Hematopoietic multipotent progenitor cell treated with erythropoietin and hydrocortisone succinate and interleukin-3 and kit ligand, for 17 days (in vitro differentiated cells): ENCODE measurements at places on chromosomes 16 and 17.
A peak's percentile ranks its signal among the peaks of the same experiment; 100 is the strongest.

DNA sequence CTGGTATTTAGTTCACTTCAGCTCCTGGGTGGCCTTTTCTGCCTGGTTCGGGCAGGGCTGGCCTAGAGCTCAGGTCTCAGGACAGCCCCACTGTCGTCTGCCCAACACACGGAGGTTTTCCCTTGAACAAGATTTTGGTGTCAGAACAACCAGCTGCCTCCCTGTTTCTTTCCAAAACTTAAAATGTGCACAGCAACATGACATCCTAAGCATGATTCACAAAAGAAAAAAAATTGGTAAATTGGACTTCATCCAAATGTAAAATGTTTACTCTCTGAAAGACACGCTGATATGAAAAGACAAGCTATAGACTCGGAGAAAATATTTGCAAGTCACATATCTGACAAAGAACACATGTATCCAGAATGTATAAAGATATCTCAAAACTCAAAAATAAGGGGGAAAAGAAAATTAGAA, 197.8 kb upstream of the CHMP6 start:
- peak; percentile 67 for DNase-seq

- DNase-seq, result no peak
These were observed 105.4 kb upstream of the RBFOX1 start for GRCh38 chr16:7227229-7227721.

GRCh38 chr17:15289285-15290183, 24.4 kb upstream of the PMP22 start:
- no peak for DNase-seq

DNA sequence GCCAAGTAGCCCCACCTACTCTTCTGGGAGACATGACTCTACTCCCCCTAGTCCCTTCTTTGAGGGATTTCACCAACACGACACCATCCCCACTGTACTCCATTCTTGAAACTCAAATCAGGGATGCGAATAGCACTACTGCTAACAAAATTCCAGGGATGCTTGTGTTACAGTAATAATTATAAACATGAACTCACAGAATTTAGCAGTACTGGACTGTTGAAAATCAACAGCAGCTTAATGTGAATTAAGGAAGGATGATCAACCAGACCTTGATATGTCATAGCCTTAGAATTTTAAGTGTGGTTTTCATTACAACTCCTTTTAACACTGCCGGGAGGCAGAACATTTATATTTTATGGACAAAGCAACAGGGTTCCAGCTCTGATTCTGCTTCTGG, 37.9 kb downstream of the AMFR start:
- no peak for DNase-seq

DNA sequence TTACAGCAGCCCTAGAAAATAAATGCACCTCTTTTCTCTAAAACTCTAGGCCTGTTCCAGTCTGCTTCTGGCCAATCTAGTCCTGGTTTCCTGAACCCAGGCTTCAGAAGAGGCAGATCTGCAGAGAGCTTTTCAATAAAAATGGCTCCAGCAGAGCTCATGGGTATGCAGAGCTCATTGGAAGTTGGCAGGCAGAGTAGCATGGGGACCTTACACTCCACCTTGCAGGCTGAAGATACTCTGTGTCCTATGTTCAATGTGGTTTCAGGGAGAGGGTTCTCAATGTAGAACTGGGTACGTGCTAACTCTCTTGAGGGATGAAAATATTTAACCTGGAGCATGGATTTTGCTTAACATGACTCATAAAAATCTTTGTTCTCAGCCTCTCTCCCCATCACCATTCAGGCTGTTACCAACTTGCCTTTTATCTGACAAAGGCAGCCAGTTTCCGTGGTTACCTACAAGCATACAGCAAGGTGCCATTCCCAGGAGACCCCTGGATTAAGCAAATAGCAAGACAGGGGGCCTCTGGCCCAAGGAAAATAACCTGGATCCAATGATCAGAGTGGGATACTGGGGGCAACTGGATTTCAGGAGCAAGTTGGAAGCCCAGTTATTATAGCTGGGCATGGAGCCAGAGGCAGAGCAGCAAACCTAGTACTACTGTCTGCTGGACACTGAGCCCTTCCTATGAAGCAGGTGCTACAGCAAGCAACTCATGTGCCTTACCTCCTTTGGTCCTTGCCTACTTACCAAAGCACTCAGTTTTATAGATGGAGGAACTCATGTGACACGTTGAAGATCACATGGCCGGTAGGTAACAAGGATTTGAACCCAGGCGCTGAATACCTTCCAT, 98.2 kb upstream of the DHX40 start:
- no peak for DNase-seq

- DNase-seq, result no peak
These were observed at the start of gene CCL8 for GRCh38 chr17:34319039-34319483. Gene CCL8 (plus strand): TSS chr17:34319435. CDS start chr17:34319502, 67 bp downstream.

- DNase-seq, result peak; percentile 7
These were observed 4.6 kb downstream of the CNGB1 start for GRCh38 chr16:57966204-57966771.

GRCh38 chr17:27666831-27667560, 36.0 kb downstream of the LGALS9 start:
- DNase-seq, result no peak

GRCh38 chr16:72187551-72187950, 15.6 kb upstream of the PMFBP1 start:
- DNase-seq, result no peak

DNA sequence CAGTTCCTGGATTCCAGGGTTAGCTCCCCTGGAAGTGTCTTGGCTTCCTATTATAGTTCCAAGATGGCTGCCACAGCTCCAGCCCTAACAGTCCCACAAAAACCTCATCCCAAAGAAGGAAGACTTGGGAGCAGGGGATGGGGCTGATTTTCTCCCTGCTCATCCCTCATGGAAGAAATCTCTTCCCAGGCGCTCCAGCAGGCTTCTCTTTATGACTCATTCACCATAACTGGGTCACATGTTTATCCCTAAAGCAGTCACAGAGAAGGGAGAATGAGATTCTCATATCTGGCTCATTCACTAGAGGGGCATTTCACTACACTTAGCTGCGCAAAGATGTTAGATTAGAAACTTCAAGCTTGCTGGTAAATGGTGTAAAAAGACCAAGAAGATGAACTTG, 206.5 kb upstream of the IRX3 start:
- no peak for DNase-seq

GRCh38 chr17:16928406-16929034, 43.4 kb downstream of the TNFRSF13B start:
- DNase-seq, result no peak

DNA sequence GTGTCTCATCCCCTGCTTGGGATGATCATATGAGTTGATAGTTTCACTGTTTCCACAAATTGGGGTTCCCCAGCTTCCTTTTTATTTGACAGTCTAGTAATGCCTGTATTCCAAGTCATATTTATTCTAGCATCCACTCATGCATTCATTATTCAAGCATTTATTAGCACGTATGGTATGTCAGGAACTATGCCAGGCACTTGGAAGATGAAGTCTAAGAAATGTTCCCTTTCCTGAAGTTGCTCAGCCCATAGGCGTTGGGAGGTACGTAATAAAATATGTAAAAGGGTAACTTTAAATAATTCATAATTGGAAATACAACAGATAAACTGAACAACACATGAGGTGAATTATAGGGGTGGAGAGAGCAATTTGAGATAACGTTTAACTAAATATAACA, 338.0 kb upstream of the MAF start:
- DNase-seq, result no peak

- no peak for DNase-seq
These were observed 553 bp upstream of the CORO6 start for GRCh38 chr17:29623283-29623647.

DNA sequence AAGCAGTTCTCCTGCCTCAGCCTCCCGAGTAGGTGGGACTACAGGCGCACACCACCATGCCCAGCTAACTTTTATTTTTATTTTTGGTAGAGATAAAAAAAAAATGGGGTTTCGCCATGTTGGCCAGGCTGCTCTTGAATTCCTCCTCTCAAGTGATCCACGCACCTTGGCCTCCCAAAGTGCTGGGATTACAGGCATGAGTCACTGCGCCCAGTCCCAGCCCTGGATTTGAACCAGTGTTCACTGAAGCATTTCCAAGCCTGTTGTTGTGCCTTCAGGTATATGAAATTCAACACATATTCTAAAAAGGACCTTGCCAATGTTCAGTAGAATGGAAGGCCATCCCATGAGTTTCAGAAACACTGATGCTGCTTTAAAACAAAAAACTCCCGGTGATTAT, 165.3 kb downstream of the SLC39A11 start:
- DNase-seq, result no peak

DNA sequence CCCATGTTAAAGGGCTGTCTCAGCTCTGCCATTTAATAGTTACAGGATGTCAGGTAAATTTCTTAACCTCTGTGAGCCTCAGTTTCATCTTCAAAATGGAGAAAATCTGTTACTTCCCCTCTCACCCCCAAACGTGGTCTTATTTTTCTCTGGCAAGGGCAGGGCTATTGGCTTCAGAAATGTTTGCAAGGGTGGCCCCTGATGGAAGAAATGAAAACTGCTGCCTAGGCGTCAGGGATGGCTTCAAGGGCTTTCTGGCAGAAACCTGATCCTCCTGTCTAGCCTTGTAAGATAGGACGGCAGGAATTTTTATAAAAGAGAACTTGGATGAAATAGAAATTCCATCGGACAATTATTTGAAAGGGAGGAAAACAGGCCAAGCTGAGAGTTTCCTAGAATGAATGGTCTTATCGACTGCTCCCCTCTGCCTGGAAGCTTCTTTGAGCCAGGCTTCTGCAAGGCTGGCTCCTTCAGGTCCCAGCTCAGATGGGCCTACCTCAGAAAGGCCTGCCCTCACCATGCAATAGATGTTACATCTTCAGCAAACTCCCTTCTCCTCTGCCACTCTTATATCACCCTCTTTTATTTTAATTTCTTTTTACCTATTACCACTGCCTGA, 43.0 kb upstream of the TANGO6 start:
- DNase-seq, result peak; percentile 84

GRCh38 chr17:34862384-34862783, 98.9 kb downstream of the CCT6B start:
- no peak for DNase-seq

DNA sequence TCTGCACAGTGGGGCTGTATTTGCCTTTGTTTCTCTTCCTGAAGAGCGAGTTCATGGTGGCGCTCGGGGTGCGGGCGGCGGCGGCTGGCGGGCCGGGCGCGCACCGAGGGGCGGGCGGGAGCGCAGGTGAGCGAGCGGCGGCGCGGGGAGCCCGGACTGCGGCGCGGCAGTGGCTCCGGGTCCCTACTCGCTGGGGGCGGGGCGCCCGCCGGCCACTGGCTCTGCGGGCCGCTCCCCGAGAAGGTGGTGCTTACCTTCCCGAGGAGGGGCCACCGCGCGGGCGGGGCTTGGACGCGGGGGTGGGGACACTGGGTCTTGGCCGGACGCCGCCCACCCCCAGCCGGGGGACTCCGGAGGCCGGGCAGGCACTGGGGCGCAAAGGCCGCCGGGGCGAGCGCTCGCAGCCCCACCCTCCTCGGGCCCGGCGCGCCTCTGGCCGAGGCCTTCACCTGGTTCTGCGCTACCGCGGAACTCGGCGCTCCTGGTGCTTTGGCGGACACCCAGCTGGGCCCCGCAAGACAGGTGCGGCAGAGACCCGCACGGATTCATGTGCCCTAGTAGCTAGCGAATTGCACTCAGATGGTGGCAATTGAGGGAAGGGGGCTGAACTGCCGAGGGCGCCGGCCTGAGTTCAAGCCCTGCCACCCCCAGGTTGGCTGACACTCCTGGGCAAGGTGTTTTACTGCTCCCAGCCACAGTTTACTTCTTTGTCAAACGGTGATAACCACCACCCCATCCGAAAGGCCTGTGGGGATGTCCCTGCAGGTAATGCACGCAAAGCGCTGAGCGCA, at the start of gene PPL:
TSS of gene PPL (minus strand) at position 158 of the 791 bp plus-strand sequence. CDS start at position 55, 103 bp downstream.
- DNase-seq, result no peak

DNA sequence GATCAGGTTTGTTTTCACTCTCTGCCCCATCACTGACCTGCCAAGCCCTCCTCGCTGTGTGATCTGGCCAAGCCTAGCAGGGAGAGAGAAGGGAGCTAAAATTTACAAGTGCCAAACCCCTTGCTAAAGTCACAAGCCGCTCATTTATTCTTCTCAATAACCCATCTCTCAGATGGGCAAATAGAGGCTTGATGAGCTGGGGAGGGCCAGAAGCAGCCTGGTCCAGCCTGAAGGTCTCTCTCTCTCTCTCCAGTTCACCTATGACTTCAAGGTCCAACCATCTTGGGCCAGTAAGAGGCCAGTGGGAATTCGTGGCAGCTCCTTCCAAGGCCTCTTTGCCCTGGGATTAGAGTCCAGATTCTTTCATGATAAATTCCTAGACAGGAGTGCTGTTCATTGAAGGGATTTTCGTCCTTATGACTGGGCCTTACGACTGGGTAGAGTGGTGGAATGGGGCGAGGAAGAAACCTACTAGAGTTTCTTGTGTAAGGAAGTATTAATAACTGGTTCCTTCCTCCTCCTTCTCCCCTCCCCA, 3.4 kb downstream of the CA7 start:
- no peak for DNase-seq

- DNase-seq, result no peak
These were observed 378.7 kb downstream of the HS3ST4 start for GRCh38 chr16:26070302-26071100.

DNA sequence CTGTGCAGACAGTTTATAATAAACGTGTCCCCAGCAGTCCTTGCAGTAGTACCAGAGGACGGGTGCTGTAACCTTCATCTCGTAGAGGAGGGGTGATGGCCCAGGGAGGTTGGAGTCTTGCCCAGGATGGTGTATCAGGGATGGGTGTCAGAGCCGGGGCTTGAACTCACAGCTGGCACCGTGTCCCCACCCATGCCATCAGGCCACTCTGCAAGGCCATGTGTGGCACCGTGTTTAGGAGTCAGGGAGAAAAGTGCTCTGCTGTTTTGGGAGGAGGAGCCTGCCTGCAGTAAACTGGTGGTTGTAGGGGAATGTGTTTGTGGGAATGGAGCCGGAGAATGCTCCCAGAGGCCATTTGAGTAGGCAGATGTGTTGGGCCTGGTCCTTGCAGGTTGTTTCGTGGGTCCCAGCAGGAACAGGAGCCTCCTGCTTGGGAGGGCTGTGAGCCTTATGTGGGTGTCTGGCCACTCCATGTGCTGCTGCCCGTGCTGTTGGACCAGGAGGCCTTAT, 1.7 kb downstream of the ADORA2B start:
- DNase-seq, result no peak

- no peak for DNase-seq
These were observed 48.3 kb downstream of the MAP2K4 start for GRCh38 chr17:12068946-12069345.

DNA sequence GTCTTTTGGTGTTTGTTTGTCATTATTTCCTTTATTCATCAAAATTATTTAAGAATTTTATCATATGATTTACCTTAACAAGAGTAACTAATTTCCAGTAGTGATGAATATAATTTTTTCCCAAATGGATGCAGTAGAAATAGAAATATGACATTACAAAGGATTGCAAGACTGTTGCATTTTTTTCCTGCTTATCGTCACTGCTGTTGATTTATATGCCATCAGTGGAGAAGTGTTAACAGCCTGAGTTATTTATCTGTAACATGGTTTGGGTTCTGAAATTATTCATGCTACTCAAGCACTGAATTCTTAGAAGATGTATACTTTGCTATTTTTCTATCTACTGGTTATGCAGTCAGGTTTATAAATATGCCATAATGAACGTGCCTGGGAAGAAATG, 68.6 kb downstream of the TMEM100 start:
- no peak for DNase-seq

GRCh38 chr16:1653023-1653422, 25.1 kb upstream of the JPT2 start:
- no peak for DNase-seq
